ENCODE measurements at places on chromosomes 5 and 9. TPM values are rescaled to one million over a fixed set of nuclear protein-coding genes. Genes with fewer than 3 reads are reported as not detected.

The ALDH1A1 gene
- total RNA-seq = 1.7 TPM

The ARHGEF37 gene
- total RNA-seq = 0.61 TPM

The GABRG2 gene
- not detected for total RNA-seq

The PGGT1B gene
- 46.1 TPM for total RNA-seq

The CAMK2A gene
- 0.38 TPM for total RNA-seq

The KIF12 gene
- total RNA-seq = not detected

The CNTNAP3B gene
- total RNA-seq = not detected

The PPP2R2B gene
- total RNA-seq = 63.7 TPM

The WNT8A gene
- total RNA-seq = not detected

The RGS3 gene
- total RNA-seq = 148 TPM

The EPB41L4A gene
- total RNA-seq = 30.4 TPM

The IL5 gene
- total RNA-seq = not detected

Data from natural killer cell (primary cell).